H7 (cell line): ENCODE measurements at places on chromosomes 3 and 15. TPM values are rescaled to one million over a fixed set of nuclear protein-coding genes. Genes with fewer than 3 reads are reported as not detected.

The SLC9C1 gene
- total RNA-seq: 0.38 and 0.41 TPM in 2 replicates

The CRYGS gene
- 0.81 and 1.8 TPM in 2 replicates for total RNA-seq

The PPP2R3A gene
- total RNA-seq: 10.2 and 12.5 TPM in 2 replicates

The XCR1 gene
- not detected in 2 replicates for total RNA-seq

The ATP2C1 gene
- total RNA-seq: 32.4 and 39.4 TPM in 2 replicates

The ECE2 gene
- total RNA-seq: not detected in 2 replicates
